Substantia nigra (tissue), 51 donors: ENCODE measurements at places on chromosomes 5 and 9.

DNA sequence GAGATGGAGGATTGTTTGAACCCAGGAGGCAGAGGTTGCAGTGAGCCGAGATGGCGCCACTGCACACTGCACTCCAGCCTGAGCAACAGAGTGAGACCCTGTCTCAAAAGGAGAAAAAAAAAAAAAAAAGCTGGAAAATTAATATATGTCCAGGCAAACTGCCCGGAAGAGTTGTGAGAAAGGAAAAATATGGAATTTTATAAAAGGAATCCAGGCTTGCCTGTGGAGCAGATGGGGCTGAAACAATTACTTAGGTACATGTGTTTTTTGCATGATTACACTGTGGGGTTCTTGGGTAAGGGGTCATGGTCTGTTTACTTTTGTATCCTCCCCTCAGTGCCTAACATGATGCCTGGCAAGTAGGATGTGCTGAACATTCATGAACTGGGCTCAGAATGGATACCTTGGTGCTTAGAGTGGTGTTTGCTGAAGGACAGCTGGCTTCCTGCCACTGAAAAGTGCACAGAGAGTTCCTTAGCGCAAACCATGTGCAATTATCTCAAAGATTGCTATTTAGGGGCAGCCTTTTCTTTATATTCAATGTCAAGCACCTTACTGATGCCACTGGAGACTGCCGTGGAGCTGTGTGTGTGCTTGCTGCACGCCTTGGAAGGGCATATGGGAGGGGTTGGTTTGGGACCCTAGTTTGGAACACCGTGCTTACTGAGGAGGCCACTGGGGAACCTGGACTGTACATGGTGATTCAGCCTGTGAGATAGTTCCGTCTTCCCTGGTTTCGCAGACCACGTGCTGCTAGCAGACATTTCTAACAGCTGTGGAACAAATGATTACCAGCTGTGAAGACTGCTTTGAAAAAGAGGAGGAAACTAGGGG is 78.4 kb downstream of the MAP1B start:
- DNase-seq: no peak

GRCh38 chr5:80905405-80905804 is 54.8 kb upstream of the RASGRF2 start:
- no peak for DNase-seq

DNA sequence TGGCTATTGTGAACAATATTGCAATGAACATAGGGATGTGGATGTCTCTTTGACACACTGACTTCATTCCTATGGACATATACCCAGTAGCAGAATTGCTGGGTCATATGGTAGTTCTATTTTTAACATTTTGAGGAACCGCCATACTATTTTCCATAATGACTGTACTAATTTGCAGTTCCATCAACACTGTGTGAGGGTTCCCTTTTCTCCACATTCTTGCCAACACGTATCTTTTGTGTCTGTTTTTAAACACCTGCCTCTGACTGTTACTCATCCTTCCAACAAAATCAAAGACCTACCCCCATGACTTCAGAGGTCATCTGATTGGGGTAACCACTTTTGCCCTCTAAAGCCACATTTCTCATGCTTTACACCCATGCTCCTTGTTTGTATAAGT is 133.5 kb downstream of the MED27 start:
- DNase-seq: no peak

DNA sequence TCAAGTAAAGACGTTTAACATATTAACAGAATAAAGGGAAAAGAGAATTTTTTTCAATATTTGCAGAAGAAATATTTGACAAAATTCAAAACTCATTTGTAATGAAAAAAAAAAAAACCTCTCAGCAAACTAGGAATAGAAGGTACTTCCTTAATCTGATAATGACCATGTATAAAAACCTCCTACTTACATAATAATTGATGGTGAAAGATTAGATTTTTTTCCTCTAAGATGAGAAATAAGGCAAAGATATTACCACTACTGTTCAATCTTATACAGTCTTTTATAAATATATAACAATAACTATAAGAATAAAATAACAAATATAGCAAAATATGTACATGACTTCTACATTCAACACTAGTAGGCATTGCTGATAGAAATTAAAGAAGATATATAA is 424.6 kb upstream of the KLF4 start:
- no peak for DNase-seq

GRCh38 chr5:157555037-157555640 is 20.4 kb downstream of the ADAM19 start:
- no peak for DNase-seq

DNA sequence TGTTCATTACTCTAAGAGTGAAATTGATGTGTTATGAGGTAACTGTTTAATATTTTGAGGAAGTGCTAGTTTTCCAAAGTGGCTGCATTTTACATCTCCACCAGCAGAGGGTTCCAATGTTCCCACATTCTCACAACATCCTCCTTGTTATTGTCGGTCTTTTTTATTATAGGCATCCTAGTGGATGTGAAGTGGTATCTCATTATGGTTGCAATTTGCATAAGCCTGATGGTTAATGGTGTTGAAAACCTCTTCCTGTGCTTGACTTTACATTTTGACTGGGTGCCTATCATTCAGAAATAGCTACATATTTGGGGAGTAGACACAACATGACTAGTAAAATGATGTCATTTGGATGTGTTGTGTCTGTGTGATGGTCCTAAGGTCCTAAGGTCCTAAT is 143.6 kb downstream of the MRPS30 start:
- DNase-seq: no peak

- no peak for DNase-seq
Measured at GRCh38 chr9:98726735-98727134, 18.0 kb upstream of the GABBR2 start.

- no peak for DNase-seq
Measured at GRCh38 chr5:21802100-21802499, 1051.0 kb downstream of the CDH12 start.

GRCh38 chr5:141475625-141476131 is at the start of gene PCDHGC3:
PCDHGC3 (plus strand) TSS chr5:141475966; CDS start chr5:141476117, 151 bp downstream.
- DNase-seq: peak; percentile 75

GRCh38 chr5:69369340-69370121 is at the start of the genes AK6, RAD17 and TAF9:
AK6 (minus strand) TSS chr5:69369520; CDS start chr5:69369490, 30 bp downstream.
RAD17 (plus strand) TSS chr5:69369818; CDS start chr5:69372209, 2,391 bp downstream.
TAF9 (minus strand) TSS chr5:69369520; CDS start chr5:69365737, 3,783 bp downstream.
- DNase-seq: peak; percentile 92

DNA sequence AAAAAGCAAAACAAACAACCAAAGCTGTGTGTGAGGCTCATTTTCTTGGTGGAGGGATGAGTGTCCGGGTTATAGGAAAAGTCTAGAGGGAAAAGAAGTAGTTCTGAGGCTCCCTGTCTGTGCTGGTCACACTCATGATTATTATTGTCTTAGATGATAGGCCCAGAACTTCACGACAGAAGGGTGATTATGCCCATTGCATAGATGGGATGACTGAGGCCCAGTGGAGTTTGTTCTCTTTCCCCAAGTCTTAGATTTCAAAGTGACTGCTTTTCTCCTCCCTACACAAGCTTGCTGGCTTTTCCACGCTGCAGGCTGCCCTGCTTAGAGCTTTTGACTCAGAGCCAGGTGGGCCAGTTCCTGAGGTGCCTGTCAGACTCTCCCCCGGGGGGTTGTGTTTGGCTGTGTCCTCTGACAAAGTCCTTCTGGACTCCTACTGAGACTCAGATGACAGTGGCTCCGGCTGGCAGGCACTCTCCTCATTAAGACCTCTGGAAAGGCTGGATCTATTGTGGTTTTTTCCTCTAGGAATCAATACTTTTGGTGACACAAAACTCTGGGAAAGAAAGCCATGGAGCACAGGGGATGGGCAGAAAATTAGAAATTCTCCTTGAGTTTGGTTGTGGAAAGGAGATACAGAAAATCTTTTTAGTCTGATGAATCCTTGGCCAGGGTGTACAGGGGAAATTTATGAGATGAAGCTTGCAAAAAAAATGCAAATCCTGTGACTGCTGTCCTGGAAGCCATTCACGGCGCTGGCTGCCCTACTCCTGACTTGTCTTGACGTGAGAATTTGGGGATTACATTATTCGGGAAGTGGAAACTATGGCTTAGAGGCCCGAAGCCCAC is 120.9 kb downstream of the NSG2 start:
- peak; percentile 12 for DNase-seq

- DNase-seq: no peak
Measured at GRCh38 chr5:2259494-2260107, 376.9 kb upstream of the IRX4 start.

GRCh38 chr5:144453753-144454152 is 283.1 kb downstream of the KCTD16 start:
- DNase-seq: no peak

GRCh38 chr9:93954434-93955061 is 607 bp downstream of the BARX1 start:
- no peak for DNase-seq

DNA sequence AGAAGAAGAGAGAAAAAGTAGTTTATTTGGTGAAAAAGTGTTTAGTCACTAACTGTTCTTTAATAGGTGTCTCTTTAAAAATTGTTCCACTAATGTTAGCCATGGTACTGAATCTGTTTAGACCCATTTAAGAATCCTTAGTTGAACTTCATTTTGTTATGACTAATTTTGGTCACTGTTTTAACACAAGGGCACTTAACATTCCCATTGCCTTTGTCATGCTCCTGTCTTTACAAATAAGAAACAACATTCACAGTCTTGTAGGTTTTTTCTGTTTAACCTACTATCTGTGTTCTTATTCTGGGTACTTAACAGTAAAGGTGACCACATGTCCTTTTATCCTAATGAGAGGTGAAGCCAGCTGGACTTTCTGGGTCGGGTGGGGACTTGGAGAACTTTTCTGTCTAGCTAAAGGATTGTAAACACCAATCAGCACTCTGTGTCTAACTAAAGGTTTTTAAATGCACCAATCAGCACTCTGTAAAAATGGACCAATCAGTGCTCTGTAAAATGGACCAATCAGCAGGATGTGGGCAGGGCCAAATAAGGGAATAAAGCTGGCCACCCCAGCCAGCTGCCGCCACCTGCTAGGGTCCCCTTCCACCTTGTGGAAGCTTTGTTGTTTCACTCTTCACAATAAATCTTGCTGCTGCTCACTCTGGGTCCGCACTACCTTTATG is 116.7 kb downstream of the WDR70 start:
- no peak for DNase-seq

DNA sequence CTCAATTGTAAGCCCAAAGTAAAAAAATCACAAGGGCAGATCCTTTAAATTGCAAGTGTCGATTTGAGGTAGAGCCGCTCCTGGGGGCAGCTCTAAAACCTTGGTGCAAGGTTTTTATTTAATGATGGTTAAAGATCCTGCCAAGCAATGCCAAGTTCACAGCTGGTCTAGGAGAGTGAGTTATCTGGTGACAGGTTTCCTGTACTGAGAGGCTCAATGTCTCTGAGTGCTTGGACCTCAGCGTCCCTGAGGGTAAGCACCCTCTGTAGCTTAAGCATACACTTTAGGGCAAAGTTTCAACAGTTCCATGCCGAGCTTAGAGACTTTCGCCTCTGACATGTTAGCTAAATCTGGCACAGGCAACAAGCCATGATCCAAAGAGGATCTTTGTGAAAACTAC is 119.8 kb upstream of the EGFLAM start:
- DNase-seq: no peak

DNA sequence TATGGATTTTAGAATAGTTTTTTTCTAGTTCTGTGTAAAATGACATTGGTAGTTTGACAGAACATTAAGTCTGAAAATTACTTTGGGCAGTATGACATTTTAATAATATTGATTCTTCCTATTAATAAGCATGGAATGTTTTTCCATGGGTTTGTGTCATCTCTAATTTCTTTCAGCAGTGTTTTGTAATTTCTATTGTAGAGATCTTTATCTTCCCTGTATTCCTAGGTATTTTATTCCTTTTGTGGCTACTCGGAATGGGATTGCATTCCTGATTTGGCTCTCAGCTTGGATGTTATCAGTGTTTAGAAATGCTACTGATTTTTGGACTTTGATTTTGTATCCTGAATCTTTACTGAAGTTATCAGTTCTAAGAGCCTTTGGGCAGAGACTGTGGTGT is 420.4 kb downstream of the KIAA0825 start:
- DNase-seq: no peak

DNA sequence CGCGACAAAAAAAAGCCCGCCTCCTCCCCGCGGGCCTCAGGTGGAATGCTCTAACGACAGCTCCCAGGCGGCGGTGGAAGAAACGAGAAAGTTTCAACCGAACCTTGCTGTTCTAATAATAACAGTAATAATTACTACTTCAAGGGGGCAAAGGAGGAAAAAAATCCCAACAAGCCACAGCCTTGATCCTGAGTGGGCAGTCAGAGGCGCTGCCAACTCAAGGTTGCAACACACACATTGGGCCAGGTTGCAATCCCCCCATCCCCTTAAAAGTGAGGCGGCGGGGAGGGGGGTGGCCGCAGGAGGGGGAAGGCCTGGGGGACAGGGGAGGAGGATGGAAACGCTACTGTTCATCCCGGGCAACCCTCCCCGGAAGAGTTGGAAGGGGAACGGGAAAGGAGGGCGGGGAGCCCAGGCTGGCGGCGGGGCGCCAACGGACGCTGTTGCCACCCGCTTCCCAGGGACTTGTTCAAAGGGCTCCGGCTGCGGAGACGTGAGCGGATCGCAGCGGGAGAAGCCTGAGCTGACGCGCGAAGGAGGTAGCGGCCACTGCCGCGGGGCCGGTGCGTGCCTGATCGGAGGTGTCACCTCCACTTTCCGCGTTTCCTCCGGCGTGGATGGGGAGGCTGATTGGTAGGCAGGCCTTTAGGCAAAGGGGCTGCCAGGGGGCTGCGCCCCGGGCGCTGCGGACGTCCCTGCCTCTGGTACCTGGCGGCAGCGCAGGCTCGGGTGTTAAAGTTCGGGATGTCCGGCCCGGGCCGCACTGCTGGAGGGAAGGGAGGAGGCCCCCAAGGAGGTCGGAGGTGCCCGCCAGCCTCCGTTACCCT is 647 bp downstream of the SMARCA2 start:
- DNase-seq: peak; percentile 69

DNA sequence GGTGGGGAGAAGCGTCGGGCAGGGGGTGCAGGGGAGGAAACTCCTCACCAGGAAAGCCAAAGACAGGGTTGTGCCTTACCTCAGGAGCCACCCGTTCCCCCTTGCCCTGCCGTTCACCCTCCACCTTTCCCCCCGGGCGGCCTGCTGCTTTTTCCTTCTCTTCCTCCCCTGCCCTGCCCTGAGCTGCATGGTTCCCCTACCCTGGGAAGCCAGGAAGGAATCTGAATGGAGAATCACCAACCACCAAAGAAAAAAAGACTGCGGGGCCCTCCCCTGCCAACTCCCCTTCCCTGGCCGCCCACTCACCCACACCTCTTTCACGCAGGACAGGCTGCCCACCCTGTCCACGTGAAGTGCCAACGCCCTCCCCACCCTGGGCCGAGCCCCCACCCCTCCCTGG is 820 bp upstream of the NFX1 start:
- DNase-seq: no peak

DNA sequence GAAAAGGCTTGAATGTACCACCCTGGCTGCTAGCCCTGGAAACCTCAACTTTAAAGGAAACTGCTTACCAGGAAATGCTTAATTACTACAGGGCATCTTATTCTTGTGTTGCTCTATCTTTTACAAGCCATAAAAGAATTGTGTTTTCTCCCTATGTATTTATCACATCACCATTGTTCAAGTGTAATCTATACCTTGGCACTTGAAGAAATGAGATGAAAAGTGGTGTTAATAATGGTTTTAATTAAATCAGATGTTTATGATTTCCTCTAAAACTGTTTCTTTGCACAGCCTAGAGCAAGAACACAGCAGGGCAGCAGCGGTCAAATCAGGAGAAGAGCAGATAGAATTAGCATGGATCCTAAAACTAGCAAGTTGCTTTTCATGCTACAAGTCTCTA is 131.8 kb upstream of the RGMB start:
- no peak for DNase-seq

- DNase-seq: peak; percentile 32
Measured at GRCh38 chr5:37834542-37835379, 5.1 kb downstream of the GDNF start.

- DNase-seq: no peak
Measured at GRCh38 chr5:66074901-66075300, 69.2 kb upstream of the SREK1 start.

- no peak for DNase-seq
Measured at GRCh38 chr9:134395737-134396257, 69.5 kb downstream of the RXRA start.

GRCh38 chr9:89524963-89525362 is 27.1 kb upstream of the SEMA4D start:
- DNase-seq: no peak
